ENCODE measurements at places on chromosomes 11 and 22. TPM values are rescaled to one million over a fixed set of nuclear protein-coding genes. Genes with fewer than 3 reads are reported as not detected.

GLYAT gene
- not detected for total RNA-seq

LMNTD2 gene
- total RNA-seq: not detected

SYT13 gene
- 62.3 TPM for total RNA-seq

HBE1 gene
- 5.6 TPM for total RNA-seq

FZD4 gene
- 5.5 TPM for total RNA-seq

MS4A1 gene
- not detected for total RNA-seq

PARVA gene
- 9.5 TPM for total RNA-seq

ANKK1 gene
- total RNA-seq: not detected

MMP8 gene
- total RNA-seq: 0.09 TPM

TUBGCP6 gene
- total RNA-seq: 41.3 TPM

BBOX1 gene
- 3.0 TPM for total RNA-seq

SCN3B gene
- 58.1 TPM for total RNA-seq

EI24 gene
- 55.2 TPM for total RNA-seq

ALDH3B1 gene
- total RNA-seq: 0.82 TPM

MB gene
- 0.82 TPM for total RNA-seq

FOXRED2 gene
- 16.1 TPM for total RNA-seq

CCDC90B gene
- 97.9 TPM for total RNA-seq

Measured in cerebellum (tissue), 4 donors.